Activated CD8-positive, alpha-beta T cell treated with anti-CD3 and anti-CD28 coated beads for 36 hours (primary cell): ENCODE measurements at places on chromosomes 3 and 15. TPM values are rescaled to one million over a fixed set of nuclear protein-coding genes. Genes with fewer than 3 reads are reported as not detected.
A peak's percentile ranks its signal among the peaks of the same experiment; 100 is the strongest.

- H3K27me3 ChIP-seq, result peaks cover 1% of the 10 kb centered on the region
- no peaks in the 10 kb centered on the region for H3K36me3 ChIP-seq
- peaks cover 2% of the 10 kb centered on the region for H3K4me1 ChIP-seq
Measured at GRCh38 chr3:115877615-115877899, 254.2 kb downstream of the GAP43 start.

CCDC39 gene
- not detected for total RNA-seq

GRCh38 chr15:94324117-94324826 lies 92.9 kb downstream of the MCTP2 start:
- H3K27me3 ChIP-seq, result no peaks in the 10 kb centered on the region
- no peak overlapping the region for H3K4me3 ChIP-seq
- peaks cover 11% of the 10 kb centered on the region for H3K4me1 ChIP-seq
- H3K36me3 ChIP-seq, result peaks cover 3% of the 10 kb centered on the region
- H3K27ac ChIP-seq, result peak overlapping the region; percentile 51
- DNase-seq, result peak; percentile 73

TM4SF4 gene
- not detected for total RNA-seq

- H3K27ac ChIP-seq, result no peak within 1 kb of the TSS
- peaks cover 17% of the 10 kb centered on the region for H3K4me1 ChIP-seq
- no peak for DNase-seq
- no peak within 1 kb of the TSS for H3K4me3 ChIP-seq
- peaks cover 2% of the 10 kb centered on the region for H3K27me3 ChIP-seq
Measured at GRCh38 chr3:151873398-151873797, at the start of gene SUCNR1. TSS of gene SUCNR1 (plus strand) at chr3:151873643. CDS start at chr3:151879893, 6,250 bp downstream.
